NCI-H446 treated with DMSO at 0.1 percent for 48 hours (cell line): ENCODE measurements at places on chromosomes 5 and 9.
A peak's percentile ranks its signal among the peaks of the same experiment; 100 is the strongest.

- no peak for DNase-seq
Measured at GRCh38 chr5:154767576-154767975, 12.4 kb downstream of the LARP1 start.

DNA sequence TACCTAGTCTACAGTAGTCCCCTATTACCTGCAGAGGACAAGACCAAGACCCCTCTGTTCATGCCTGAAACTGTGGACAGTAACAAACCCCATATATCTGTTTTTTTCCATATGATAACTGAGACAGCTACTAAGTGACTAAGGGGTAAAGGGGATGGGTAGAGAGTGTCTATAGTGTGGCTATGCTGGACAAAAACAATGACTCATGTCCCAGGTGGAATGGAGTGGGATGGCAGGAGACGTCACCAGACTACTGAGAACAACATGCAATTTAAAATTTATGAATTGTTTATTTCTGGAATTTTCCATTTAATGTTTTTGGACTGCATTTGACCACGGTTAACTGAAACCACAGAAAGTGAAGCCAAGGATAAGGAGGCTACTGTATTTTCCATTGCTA, 171.8 kb downstream of the AGTPBP1 start:
- no peak for DNase-seq

- DNase-seq, result no peak
Measured at GRCh38 chr9:110668570-110669167, at the start of gene MUSK. Gene MUSK, plus strand, starts transcription at chr9:110668791. Its CDS starts 114 bp downstream, at chr9:110668905.

DNA sequence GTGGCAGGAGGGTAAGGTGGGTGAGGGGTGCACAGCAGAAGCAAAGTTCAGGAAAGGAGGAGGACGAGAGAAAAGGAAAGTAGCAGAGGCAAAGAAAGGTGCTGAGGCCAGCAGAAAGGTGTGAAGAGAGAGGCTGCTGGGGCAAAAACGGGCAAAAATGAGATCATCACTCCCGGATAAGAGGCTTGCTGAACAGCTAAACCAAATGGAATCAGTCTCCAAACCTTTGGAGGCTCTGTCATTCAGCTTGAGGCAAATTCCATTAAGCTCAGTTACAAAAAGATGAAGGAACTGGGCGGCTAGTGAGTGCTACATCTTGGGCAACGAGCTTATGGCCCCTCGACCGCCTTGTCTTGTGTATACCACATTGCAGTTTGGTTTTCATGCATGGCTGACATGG, 136.4 kb downstream of the FSTL4 start:
- no peak for DNase-seq

GRCh38 chr5:145991044-145991575, 54.7 kb downstream of the SH3RF2 start:
- no peak for DNase-seq

GRCh38 chr5:132090107-132090506, 16.5 kb downstream of the CSF2 start:
- peak; percentile 88 for DNase-seq

DNA sequence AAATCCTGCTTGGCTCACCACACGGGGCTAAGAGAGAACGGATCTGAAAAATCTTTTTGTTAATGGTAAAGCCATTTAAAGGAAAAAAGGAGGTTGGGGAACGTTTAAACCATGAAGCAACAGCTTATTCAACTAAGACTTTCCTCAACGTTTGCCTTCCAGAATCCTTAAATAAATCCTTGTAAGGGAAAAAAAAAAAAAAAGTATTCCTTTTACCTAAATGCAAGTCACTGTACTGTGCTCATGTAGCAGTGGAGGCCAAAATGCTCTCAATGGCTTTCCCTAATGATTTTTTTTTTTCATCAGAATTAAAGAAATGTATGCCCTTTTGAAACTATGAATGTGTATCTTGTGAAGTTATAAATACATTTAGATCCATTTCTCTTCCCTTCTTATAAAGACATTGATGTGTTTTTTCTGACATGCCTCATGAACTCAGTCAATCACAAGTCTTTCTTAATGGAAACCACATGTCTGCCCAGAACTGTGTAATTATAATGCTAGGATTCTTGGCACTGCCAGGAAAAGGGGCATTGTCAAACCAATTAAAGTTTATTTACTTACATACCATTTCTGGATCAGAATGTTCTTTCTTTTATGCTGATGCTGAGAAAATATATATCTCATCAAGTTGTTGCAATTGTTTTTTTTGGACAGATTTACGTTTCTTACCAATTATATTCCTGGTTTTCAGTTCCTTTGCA, 107.5 kb downstream of the EBF1 start:
- peak; percentile 92 for DNase-seq

DNA sequence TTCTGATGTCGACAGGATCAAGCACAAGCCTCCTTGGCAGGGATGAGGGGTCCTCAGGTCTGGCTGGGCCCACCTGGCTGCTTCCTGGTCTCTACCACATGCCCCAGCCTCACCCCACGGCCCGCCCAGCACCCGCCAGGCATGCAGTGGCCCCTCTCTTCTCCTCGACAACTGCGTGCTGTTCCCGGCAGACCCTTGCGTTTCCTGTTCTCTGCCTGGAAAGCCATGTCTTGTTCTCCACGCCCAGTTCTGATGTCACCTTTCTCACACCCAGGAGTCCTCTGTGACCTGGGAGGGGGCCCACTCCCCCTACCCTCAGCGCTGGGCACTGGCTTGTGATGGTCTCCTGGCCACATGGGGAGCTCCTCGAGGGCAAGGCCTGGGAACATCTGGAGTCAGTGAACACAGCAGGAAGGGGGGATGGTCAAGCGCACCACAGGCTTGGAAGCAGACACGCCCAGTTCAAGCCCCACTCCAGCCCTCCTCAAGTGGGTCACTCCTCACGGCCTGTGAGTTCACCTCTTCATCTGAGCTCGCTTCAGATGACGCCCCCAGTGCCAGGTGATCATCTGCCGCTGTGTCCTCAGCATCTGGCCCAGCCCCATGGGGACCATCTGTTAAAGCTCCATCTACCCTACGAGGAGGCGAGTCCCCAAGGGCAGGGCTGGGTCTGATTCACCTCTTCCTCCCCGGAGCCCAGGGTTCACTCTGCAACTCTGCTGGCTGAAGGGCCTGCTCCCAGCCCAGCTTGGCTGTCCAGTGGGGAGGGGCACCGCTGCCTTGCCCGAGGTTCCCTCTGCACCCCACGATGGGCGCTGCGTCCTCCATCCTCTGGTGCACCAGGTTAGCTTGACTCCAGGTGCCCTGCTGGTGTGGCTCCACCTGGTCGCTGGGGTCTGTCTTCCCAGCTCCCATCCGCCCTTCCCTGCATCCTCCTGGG, 133.2 kb upstream of the PHYKPL start:
- no peak for DNase-seq

DNA sequence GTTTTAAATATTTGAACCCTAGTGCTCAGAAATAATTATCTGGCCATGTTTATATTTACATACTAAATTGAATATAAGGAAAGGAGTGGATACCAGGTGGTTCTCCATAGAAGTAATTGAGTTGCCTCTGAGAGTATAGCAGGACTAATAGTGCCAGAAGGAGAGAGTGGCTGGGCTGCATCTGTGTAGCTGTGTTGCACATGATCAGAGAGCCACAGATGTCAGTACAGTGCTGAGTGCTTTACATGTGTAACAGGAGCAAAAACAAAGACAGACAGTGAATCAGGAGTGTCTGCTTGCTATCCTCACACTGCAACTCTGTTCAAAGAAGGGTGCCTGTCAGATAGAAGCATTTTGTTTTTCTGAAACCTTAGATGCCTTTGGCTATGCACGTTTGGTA, 353.9 kb upstream of the PAPPA start:
- DNase-seq, result no peak

DNA sequence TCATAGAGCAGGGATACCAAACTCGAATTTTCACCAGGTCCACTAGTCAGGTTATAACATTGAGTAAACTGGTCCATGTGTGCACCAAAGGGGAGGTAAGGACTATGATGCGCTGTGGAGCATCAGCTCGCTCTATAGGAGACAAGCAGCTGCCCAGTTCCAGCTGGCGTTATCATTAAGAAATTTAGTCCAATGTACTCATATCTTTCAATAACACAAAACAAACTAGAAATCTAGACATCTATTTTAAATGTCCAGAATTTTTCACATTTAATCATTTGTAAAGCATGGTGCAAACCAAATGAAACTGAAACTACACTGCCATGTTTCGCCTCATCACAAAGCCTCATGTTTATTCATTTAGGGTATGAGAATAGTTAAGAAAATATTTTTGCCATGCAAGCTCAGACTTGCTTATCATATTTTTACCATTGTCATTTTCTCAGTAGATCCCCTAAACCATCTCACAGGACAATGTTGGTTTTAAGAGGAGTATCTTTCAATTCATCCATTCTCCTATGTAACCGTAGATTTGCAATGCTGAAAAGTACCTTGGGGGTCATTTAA, 50.9 kb downstream of the ZNF474 start:
- DNase-seq, result no peak

GRCh38 chr9:128280084-128280622, 4.1 kb downstream of the SWI5 start:
- DNase-seq, result no peak

- DNase-seq, result peak; percentile 24
Measured at GRCh38 chr5:79552984-79553383, 39.0 kb upstream of the HOMER1 start.

DNA sequence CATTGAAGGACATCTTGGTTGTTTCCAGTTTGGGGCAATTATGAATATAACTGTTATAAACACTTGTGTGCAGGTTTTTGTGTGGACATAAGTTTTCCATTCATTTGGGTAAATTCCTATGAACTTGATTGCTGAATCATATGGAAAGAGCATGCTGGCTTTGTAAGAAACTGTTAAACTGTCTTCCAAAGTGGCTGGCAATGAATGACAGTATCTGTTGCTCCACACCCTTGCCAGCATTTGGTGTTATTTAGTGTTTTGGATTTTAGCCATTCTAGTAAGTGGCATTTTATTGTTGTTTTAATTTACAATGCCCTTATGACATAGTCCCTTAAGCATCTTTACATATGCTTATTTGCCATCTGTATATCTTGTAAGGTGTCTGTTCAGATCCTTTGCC, 29.8 kb upstream of the UGT3A2 start:
- no peak for DNase-seq
